Renal cortex interstitium (tissue), 15 donors: ENCODE measurements at places on chromosomes 2 and 18.

- no peak for DNase-seq
Measured at GRCh38 chr2:197208841-197209240, 101.7 kb downstream of the ANKRD44 start.

DNA sequence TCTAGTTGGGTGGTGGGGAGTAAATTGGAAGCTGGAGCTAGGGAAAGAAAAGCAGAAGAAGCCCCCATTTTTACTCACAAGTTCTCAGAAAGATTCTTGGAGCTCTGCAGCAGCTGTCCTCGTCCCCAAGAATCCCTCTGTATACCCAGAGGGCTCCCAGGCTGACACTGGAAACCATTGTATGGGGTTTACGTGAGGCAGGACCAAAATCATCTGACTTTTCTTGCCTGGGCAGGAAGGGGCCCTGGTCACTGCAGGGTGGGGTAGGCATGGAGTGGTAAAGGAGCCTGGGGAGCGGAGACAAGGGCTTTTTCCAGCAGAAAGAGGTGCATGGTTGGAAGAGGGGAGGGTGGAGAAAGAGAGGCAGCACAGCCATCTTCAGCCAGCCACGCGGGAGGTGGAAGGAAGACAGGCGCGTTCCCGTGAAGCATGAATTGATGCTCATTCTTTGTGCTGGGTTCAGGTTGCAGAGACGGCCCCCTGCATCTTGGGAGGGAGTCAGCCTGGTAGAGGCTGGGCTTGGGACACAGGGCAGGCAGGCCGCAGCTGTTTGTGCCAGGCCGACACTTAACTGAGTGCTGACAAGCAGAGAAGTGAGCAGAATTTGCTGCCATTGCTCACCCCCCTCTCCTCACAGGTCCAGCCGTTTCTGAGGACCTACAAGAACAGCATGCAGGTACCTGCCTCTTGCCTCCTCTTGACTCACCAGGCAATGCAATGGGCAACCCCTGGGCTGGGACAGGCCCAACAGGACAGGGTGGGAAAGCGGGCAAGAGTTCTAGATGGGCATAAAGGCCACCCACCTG is 94.8 kb downstream of the PLB1 start:
- DNase-seq = no peak

DNA sequence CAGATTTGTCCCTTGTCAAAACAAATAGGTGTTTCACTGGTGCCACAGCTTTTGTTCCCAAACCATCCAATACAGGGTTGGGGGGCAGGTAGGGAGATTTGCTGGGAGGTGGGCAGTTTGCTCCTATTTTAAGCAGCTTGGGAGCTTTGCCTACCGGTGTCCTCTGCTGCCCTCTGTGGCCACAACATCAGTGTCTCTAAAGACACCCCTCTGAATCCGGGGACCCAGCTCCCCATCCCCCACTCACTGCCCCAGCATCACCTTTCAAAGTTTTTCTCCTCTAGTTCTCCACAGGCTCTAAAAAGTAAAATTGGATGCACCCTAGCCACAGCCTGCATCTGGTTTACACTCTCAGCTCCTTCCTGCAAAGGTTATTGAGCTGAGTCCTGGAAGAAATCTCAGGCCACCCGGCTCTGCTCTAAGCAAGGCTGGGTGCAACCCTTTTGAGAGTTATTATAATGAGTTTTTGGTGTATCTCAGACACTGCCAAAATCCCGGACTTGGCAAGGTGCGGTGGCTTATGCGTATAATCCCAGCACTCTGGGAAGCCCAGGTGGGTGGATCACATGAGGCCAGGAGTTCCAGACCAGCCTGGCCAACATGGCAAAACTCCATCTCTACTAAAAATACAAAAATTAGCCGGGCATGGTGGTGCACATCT is 2.9 kb upstream of the EPAS1 start:
- no peak for DNase-seq

DNA sequence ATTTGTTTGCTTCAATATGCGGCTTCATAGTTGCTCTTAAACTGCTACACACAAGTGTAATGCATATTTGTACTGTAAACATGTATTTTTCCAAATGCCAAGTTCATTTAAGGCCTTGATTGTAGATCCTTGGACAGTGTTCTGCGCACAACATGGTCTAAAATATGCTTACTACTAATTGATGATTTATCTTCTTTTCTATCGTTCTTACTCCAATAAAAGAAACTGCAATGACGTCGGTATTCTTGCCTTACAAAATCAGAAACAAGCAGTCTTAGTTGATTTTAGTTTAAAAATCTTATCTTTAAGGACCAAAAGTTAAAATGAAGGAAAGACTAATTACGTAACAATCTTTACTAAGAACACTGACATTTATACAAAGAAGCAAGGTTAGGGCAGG is 224.3 kb upstream of the SMAD7 start:
- DNase-seq = no peak

DNA sequence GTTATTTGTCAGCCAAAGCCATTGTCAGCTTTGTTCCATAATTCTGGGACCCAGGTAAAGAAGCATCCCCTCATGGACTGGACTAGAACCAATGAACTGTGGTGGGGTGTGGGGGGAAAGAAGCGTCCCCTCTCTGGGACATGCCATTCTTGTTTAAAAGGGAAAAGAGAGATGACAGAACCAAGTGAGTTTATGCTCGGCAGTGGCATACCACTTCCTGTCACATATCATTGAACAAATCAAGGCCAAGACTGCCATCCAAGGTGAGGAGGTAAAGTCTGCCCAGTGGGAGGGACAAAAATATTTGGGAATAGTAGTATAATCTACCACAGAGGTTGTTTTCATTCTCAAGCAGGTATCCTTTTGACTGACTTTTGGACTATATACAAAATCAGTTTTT is 4.7 kb upstream of the GLS start:
- no peak for DNase-seq

GRCh38 chr2:205571360-205571959 is 110.8 kb upstream of the NRP2 start:
- DNase-seq = no peak

DNA sequence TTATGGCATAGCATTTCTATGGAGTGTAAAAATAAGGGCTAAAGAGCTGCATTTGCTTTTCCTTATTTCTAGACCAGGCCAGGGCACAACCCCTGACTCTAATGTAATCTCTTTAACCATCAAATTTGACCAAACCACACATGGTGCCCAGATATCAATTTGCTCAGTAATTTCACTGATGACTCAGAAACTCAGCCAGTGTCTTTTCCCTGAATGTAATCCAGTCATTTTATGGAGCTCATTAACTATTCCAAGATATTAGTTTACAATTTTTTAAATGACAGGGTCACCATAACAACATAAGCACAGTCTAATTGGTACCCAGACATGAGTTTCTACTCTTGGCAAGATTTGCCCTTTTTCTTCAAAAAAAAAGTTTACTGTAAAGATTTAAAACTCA is 270.8 kb upstream of the AGAP1 start:
- DNase-seq = no peak

GRCh38 chr18:65941482-65941881 is 190.7 kb downstream of the CDH7 start:
- DNase-seq = no peak

DNA sequence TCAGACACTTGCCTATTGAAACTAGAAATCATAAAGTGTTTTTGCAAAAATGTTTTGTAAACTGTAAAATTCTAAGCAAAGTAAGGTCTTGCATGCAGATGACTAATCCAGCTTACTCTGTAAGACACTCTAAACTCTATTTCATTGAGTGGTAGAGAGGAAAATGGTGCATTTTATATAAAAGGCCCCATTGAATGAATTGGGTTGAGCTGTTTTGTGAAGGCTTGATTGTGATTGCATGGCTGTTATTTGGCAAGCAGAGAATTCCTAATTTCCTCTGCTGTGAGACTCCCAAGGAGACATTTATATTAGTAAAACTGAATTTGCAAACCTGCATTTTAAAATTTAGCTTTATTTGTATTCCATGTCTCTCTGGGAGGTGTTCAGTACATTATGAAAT is 234.5 kb downstream of the PARD3B start:
- DNase-seq = no peak

DNA sequence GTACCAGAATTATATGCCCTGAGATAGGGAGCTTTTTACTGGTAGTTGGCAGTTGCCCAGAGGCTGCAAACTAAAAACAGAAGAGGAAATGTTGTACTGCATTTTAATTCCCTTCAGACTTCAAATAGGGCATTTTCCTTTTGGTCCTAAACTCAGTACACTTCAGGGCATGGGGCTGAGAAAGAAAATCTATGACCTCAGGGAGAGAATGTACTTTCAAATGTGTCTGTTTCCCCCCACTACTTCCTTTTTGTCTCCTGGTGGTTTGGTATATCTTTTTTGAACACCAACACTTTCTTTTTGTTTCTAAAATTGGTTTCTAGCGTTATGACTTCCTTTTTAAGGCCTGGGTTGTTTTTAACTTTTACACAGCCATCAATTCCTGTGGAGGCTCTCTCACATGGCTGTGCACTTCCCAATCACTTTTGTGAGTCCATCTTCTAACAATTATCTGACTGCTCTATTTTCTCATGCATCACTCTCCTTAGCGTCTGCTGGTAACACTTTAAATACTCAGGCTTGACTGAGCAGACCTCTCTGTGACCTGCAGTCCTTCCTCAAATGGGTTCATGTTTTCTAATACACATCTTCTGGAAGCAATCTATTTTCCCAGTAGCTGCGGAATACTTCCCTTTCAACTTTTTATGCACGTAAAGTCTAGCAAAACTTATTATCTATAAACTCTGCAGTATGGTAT is 596.0 kb downstream of the LRP1B start:
- DNase-seq = no peak

- DNase-seq = no peak
Measured at GRCh38 chr2:19272941-19273470, 85.4 kb downstream of the OSR1 start.

DNA sequence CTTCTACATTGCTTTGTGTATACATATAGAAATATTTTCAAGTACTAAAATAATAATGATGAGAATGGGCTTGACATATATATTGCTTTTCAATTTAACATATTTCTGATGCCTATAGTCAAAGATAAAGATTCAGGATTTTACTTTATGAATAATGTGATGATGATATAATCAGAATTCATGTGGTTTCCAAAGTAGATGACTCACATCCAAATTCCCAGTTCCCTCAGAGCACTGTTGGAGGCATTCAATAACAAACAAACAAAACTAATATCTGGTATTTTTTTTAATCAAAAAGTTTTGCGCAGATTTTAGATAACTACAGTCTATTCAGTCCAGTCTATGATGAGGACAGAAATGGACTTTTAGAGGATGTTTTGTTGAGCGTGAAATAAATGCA is 2094.5 kb upstream of the CELF4 start:
- DNase-seq = no peak

DNA sequence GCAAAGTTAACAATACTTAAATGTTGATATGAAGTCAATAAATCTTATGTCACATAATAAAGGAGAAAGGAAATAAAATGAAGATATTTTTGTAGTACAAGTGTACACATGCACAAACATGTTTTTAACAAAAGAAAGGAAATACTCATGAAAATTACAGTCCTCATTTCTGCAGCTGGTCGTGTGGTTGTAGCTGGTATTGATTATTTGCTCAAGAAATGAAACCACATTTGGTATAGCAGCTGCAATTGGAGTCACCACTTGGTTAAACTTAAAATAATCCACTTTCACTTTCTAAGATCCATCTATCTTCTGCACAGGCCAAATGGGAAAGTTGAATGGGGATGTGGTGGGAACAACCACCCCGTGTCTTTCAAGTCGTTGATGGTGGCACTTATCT is 580.5 kb upstream of the NRXN1 start:
- no peak for DNase-seq

DNA sequence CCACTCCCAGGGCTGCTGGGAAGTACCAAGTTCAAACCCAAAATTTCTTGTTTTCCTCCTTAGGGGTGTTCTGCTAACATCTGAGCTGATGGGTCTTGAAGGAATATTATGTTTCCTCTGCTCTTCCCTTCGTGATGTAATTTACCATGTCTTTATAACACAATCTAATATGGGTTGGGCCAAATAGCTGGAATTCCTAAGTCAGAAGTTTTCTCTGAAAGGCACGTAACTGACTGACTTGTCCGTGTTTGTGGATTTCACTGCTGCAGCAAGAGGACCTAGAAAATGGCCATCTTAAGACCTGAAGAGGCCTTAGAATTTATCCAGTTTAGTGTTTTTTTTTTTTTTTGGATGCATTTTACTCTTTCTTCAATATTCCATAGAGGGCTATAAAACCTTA is 256.7 kb downstream of the DCDC2C start:
- DNase-seq = no peak
